ENCODE measurements at places on chromosomes 4 and X.

DNA sequence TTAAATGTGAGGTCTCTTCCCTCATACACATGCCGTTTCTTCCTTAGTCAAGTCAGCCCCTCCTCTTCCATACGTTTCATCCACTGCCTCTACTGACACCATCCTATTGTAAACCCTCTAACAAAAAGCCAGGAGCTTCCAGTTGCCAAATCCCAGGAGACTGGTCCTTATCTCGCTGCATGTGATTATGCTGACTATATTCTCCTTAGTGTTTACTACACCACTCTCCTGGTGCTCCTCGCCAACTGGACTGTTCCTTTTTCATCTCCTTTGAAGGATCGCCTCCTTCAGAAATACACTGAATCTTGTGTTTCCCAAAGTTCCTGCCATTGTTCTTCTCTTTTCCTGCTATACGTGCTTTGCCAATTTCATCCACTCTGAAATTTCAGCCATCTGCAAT, 27.7 kb downstream of the MAML3 start:
- DNase-seq: no peak

GRCh38 chrX:103157496-103158316, 57.2 kb upstream of the BEX4 start:
- DNase-seq: no peak

- DNase-seq: no peak
Measured at GRCh38 chrX:106899841-106900240, 3.3 kb downstream of the RIPPLY1 start.

DNA sequence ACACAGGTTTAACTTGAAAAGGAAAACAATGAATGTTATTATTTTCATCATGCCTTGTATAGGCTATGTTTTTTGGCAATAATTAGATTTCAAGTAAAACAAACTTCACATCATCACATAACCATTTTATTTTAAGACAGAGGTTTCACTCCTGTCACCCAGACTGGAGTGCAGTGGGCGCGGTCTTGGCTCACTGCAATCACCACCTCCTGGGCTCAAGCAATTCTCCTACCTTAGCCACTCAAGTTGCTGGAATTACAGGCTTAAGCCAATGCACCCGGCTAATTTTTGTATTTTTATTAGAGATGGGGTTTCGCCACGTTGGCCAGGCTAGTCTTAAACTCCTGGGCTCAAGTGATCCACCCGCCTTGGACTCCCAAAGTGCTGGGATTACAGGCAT, 658.6 kb upstream of the ATOH1 start:
- DNase-seq: no peak

GRCh38 chr4:90357117-90357710, 230.0 kb downstream of the CCSER1 start:
- DNase-seq: no peak

DNA sequence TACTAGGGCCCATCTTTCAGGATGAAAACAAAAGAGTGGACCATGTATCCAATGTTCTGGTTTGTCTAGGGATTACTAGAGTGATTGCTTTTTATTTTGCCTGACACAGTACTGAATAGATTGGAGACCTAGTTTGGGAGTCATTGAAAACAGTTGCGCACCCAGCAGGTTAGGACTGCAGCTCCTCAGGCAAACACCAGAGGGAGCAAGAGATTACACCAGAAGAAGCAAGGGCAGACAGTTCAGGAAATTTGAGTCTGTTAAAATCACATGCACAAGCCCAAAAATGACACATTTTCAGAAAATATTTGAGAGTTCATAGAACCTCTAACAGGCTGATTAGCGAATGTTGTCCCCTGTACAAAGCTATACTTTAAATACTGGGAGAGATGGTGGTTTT, 55.6 kb downstream of the CYLC1 start:
- no peak for DNase-seq

DNA sequence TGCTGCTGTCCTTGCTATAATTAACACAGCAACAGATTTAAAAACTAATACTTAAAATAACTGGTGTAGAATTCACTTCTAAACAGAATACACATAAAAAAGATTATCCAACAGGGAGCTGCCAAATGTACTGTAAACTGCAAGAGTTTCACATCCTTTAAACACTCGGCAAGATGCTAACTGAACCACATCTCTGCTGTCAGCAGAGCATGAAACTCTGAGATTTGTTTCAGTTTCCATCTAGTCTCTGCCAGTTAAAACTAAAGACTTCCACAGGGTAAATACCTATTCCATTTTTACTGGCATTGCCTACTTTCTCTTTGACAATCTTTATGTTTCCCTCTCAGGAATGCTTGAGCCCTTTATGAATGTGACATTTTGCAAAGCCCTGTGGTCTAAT, 127.7 kb downstream of the SLC7A11 start:
- DNase-seq: no peak

- DNase-seq: no peak
Measured at GRCh38 chr4:182876427-182876826, 40.8 kb downstream of the DCTD start.

- DNase-seq: no peak
Measured at GRCh38 chr4:122540838-122541237, 80.0 kb downstream of the IL21 start.

DNA sequence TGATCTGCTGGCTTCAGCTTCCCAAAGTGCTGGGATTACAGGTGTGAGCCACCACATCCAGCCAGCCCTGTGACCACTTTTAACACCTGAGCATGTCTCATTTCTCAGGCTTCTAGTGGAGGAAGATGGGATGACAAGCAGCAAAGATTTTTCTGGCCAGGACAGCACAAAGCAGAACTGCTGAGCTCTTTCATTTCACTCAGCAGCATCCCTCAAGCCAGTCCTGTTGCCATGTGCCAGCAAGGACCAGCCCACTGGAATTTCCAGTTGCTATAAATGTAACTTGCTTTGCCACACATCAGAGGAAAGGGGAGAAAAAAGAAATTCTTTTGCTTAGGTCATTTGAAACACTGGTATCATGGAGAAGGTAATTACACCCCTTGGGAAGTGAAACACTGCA, 75.9 kb downstream of the SLC9A7 start:
- no peak for DNase-seq

DNA sequence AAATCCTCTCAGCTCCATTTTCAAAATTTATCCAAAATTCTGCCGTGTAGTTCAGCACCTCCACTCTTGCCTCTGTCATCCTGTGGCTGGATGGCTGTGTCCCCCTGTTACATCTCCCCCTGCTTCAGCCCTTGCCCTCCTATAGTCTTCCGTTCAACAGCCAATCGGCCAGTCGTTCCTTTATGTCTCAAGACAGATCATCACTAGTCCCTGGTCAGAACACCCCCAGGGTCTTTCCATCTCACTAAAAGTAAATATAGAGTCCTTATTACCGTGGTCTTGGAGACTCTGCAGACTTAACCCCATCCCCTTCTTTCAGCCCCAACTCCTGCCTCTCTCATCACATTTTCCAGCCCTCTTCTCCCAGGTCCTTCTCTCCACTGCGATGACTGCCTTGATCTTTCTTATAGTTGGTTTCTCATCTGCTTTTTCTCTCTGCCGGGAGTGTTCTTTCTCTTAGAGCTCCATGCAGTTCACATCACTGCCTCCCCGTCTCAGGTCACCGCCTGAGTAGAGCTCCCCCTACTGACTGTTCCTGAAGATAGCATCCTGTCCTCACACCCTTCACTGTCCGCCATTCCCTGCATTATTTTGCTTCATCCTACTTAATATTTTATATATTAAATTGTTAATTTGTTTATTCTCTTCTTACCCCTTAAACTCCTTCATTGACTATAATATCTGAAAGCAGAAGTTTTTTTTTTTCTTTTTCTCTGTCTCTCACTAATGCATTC, 736.9 kb upstream of the MAGEB2 start:
- DNase-seq: no peak

DNA sequence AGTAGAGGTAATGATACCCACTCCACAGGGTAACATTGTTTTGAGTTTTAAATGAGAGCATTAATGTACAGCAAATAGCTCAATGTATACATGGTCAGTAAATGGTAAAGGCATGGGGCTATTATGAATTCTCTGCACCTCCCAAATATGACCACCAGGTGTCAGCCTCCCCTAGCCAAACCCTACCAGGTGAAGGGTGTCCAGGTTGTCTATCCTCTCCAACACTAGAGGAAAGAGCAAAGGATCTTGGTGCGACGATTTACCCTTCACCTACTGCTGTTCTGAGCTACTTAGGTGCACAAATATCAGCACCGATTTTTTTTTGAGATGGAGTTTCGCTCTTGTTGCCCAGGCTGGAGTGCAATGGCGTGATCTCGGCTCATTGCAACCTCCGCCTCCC, 26.5 kb upstream of the XIAP start:
- DNase-seq: peak; percentile 43

DNA sequence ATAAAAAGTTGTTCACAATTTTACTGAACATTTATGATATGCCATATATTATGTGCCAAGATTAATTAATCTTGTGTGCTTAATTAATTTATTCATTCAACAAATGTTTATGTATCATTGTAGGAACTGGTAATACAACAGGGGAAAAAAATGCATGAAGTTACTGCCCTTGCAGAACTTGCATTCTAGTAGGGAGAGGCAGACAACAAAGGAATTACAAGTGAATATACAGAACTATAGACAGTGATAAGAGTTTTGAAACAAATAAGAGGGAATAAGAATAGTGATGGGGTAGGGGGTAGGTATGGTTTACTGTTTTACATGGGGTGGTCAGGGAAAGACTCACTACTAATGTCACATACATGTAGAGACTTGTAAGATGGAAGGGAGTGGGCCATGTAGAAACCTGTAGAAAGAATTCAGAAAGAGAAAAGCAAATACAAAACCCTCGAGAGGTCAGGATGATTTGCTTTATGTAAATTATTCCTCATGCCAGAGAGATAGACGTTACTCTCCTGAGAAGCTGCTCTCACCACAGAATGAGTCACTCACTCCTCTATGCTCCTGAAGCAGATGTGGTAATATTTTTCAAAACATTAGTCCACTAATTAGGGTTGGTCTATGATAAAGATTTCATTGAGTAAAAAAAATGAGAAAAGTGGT, 855.0 kb upstream of the GRID2 start:
- DNase-seq: no peak

- DNase-seq: no peak
Measured at GRCh38 chr4:110484029-110484428, 8.1 kb downstream of the ENPEP start.

- DNase-seq: no peak
Measured at GRCh38 chr4:140091305-140091704, 62.7 kb downstream of the MAML3 start.

- DNase-seq: no peak
Measured at GRCh38 chr4:142262956-142263355, 583.1 kb downstream of the INPP4B start.

DNA sequence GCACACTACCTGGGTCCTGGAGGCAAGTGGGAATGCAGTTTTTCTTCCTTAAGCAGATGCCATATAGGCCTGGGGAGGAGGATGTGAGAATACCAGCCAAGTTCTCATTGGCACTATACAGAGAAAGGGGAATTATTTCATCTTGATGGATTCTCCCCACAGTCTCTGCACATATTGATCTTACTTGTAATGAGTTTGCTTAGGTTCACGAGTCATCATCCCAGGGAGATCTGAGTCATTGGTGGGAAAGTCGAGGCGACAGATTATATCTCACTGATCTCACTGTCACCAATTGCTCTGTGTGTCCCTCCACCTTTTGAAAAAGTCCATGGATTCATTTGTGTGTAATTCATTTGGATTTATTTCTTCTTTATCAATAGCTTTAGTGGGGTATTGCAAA, 156.8 kb downstream of the AR start:
- no peak for DNase-seq

DNA sequence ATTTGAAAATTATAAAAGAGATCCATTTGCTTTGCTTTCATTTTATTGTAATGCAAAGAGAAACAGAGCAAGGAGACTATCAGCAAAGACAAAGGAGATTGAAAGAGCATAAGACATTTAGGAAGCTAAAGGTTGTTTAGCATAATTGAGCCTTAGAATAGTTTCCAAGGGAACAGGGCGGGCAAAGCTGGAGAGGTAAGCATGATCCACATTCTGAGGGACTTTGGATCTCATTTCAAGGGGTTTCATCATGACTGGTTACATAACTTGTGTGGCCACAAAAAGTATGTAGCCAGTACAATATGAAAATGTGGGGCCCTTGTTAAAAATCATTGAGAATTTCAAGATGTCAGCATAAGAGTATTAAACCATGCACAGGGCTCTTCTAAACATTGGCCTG, 406.5 kb downstream of the RPA4 start:
- DNase-seq: no peak

GRCh38 chr4:47486231-47486673, 1.2 kb downstream of the ATP10D start:
- no peak for DNase-seq

GRCh38 chr4:78647272-78647671, 95.7 kb downstream of the ANXA3 start:
- no peak for DNase-seq

GRCh38 chrX:78831523-78831922, 84.0 kb downstream of the LPAR4 start:
- DNase-seq: no peak

- no peak for DNase-seq
Measured at GRCh38 chrX:21379991-21380390, 5.8 kb downstream of the CNKSR2 start.

GRCh38 chr4:55604996-55605395, 13.0 kb upstream of the PDCL2 start:
- DNase-seq: no peak

DNA sequence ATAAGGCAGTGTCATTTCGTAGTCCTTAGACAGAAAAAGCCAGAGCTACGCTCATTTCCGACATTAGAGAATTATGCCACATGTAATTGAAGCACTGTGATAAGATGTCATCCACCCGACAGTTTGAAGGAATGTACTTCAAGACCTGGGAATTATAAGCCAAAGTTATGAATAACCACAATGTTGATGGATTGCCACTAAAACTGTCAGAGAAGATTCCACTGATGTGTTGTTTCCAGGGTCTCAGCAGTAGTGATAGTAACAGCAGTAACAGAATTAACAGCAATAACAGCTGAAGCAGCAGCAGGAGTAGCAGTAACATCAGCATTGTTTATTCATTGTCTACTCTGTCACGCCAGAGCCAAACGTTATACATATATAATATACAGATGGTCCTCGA, 24.7 kb downstream of the RAB33A start:
- no peak for DNase-seq

GRCh38 chr4:36213977-36214376, 30.3 kb downstream of the ARAP2 start:
- DNase-seq: no peak

DNA sequence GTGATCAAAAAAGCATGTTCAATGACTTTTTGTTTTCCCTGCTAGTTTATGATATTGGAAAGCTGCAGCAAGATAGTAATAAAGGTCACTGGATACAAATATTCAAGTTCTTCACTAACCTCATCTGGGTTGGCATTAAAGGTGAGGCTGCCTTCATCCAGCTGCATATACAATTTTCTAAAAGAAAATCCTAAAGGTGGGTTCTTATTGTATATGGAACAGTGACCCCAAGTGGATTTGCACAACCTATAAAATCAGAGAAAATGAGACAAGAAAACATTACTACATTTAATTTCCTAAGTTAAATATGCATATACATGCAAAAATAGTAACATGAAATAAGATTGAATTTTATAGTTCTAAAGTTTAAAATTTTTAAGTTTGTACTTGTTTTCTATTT, 23.9 kb downstream of the FBXO8 start:
- no peak for DNase-seq

Measured in stimulated activated naive CD4-positive, alpha-beta T cell (primary cell).